Activated naive CD8-positive, alpha-beta T cell treated with anti-CD3 and anti-CD28 coated beads for 36 hours (primary cell): ENCODE measurements at places on chromosomes 11 and 22. TPM values are rescaled to one million over a fixed set of nuclear protein-coding genes. Genes with fewer than 3 reads are reported as not detected.

The OR51E1 gene
- not detected for total RNA-seq

GRCh38 chr11:120893440-120894201 lies 130.3 kb upstream of the TBCEL start:
- no peaks in the 10 kb centered on the region for H3K36me3 ChIP-seq
- H3K4me1 ChIP-seq = no peaks in the 10 kb centered on the region
- DNase-seq = no peak
- H3K27me3 ChIP-seq = peaks cover 15% of the 10 kb centered on the region
- H3K4me3 ChIP-seq = no peak overlapping the region

The TBX1 gene
- total RNA-seq = not detected

The NXPE1 gene
- not detected for total RNA-seq

DNA sequence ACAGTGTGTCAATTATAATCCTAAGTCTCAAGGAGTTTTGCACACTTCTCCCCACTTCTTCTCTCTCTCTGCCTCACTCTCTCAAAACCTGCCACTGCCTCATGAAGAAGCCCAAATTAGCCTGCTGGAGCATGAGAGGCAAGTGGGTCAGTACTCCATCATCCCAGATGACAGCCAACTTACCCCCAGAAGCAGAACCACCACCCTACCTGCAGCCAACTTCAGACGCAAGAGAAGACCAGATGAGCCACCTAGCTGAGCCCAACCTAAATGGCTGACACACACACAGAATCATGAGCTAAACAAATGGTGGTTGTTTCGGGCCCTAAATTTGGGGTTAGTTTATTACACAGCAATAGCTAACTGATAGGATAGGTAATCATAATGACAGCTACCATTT lies 61.2 kb downstream of the CD82 start:
- no peaks in the 10 kb centered on the region for H3K27me3 ChIP-seq
- no peaks in the 10 kb centered on the region for H3K36me3 ChIP-seq
- H3K4me1 ChIP-seq = peaks cover 21% of the 10 kb centered on the region
- H3K4me3 ChIP-seq = no peak overlapping the region
- no peak overlapping the region for H3K27ac ChIP-seq

DNA sequence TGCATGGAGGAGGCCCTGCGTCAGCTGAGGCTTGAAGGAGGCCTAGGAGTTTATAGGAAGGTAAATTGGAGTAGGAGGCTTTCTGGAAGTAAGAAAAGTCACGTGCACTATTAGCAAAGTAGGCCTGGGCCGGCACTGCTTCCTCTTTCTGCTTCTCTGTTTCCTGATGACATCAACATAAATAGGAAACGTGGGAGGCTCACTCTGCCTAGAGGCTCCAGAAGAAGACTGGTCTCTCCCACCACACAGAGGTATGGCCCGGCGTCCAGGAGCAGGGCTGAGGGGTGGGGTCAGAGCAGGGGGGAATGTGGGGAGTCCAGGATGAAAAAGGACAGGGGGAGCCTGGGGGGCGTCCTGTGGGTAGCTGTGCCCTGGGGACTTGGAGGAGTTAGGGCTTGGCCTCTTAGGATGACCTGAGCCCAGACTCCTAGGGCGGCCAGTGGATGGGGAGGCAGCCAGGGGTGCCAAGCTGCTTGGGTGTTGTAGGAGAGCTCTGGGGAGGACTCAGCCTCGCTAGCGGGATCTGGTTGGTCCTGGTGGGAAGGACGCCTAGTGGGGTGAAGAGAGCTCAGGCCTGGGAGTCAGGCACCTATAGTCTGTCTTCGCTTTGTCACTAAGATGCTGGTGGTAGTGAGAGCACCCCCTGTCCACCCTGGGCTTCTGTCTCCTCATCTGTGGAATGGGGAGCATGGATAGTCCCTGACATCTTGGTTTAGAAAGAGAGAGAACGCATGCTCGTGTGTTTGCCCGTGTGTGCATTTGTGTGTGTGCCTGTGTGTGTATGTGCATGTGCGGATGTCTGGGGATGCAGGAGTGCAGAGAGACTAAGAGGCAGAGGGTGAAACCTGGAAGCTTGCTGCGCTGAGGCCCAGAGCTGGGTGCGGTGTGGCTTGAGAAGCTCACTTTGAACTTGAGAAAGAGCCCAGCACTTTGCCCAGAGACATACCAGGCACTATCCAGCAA lies at the start of gene CSF2RB:
TSS of gene CSF2RB (plus strand) at position 202 of the 963 bp plus-strand sequence. CDS start 8,580 bp downstream, outside the sequence.
- H3K4me1 ChIP-seq = no peaks in the 10 kb centered on the region
- no peaks in the 10 kb centered on the region for H3K36me3 ChIP-seq
- H3K27me3 ChIP-seq = peaks cover 18% of the 10 kb centered on the region
- no peak within 1 kb of the TSS for H3K4me3 ChIP-seq
- H3K27ac ChIP-seq = no peak within 1 kb of the TSS
- DNase-seq = no peak

GRCh38 chr22:22893891-22894739 lies 6.5 kb downstream of the IGLL5 start:
- H3K27me3 ChIP-seq = peaks cover 39% of the 10 kb centered on the region
- H3K27ac ChIP-seq = no peak overlapping the region
- peaks cover 2% of the 10 kb centered on the region for H3K4me1 ChIP-seq
- H3K4me3 ChIP-seq = no peak overlapping the region
- no peak for DNase-seq

GRCh38 chr22:26974034-26974433 lies 316.6 kb downstream of the MIAT start:
- no peak for DNase-seq
- H3K36me3 ChIP-seq = no peaks in the 10 kb centered on the region
- no peaks in the 10 kb centered on the region for H3K4me1 ChIP-seq
- H3K27ac ChIP-seq = no peak overlapping the region

DNA sequence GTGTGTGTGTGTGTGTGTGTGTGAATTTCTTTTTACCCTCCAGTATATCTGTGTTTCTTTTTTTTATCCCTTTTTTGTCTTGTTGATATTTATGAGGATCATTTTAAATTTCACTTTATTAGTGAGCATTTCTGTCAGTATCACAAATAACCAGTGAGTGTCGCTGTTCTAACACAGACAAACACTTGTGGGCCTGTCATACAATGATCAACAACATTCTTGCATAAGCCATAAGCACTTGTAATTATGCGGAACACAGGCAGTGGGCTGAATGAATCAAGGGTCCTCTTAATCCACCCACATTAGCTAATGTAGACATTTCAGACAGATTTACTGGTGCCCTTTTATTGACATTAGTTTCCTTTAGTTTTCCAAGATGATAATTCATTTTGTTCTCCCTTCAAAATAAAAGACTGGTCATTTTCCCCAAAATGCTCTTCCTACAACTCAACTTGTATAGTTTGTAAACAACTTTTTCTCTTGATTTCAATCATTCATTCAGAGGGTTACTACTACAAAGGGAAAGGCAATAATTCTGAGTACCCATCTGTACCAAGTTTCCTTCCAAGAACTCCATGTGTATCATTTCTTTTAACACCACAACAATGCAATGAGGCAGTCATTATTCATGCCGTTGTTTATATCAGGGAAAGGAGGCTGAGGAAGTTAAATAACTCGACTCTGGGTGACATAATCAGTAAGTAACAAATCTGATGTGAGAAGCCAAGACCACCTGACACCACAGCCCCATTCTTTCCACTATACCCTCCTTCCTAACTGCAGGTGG lies 34.5 kb upstream of the ANO3 start:
- H3K27ac ChIP-seq = no peak overlapping the region
- DNase-seq = no peak
- H3K27me3 ChIP-seq = peaks cover 5% of the 10 kb centered on the region
- no peaks in the 10 kb centered on the region for H3K4me1 ChIP-seq
- no peaks in the 10 kb centered on the region for H3K36me3 ChIP-seq

GRCh38 chr11:68570691-68571090 lies 110.1 kb downstream of the PPP6R3 start:
- H3K36me3 ChIP-seq = peaks cover 33% of the 10 kb centered on the region
- peaks cover 41% of the 10 kb centered on the region for H3K4me1 ChIP-seq
- no peak for DNase-seq
- no peak overlapping the region for H3K4me3 ChIP-seq
- H3K27me3 ChIP-seq = no peaks in the 10 kb centered on the region
- no peak overlapping the region for H3K27ac ChIP-seq

The LYVE1 gene
- not detected for total RNA-seq

- no peaks in the 10 kb centered on the region for H3K27me3 ChIP-seq
- H3K4me3 ChIP-seq = no peak overlapping the region
- H3K27ac ChIP-seq = no peak overlapping the region
- DNase-seq = no peak
Measured at GRCh38 chr11:2507212-2507901, 62.5 kb downstream of the KCNQ1 start.

- peaks cover 14% of the 10 kb centered on the region for H3K27me3 ChIP-seq
- no peaks in the 10 kb centered on the region for H3K36me3 ChIP-seq
- DNase-seq = no peak
- H3K4me1 ChIP-seq = no peaks in the 10 kb centered on the region
- no peak overlapping the region for H3K4me3 ChIP-seq
Measured at GRCh38 chr11:127816962-127817361, 770.4 kb downstream of the ETS1 start.
